ENCODE measurements at places on chromosomes 16 and 17.

GRCh38 chr17:283911-284675, 68.5 kb downstream of the RPH3AL start:
- DNase-seq, result no peak

DNA sequence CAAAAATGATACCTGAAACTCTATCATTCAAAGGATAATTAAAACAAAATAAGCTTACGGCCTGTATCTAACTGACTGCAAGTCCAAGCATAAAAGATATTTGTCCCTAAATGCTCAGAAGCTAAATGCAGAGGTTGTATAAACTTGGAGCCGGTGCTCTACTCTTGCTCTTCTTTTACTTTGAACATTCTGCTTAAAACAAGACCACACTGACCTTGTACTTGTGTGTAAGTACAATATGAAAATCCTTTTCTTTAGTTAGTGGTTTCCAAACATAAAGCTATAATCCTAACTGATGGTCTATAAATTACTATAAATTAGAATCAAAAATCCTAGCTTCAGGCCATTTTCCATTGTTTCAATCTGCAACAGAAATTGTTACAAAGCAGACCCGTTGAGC, 74.6 kb downstream of the SPAG9 start:
- no peak for DNase-seq

- DNase-seq, result no peak
These were observed 40.3 kb upstream of the ENPP7 start for GRCh38 chr17:79690466-79690865.

- DNase-seq, result no peak
These were observed 64.8 kb upstream of the TBC1D3K start for GRCh38 chr17:37859451-37859850.

GRCh38 chr17:47742319-47743181, 9.5 kb downstream of the TBX21 start:
- DNase-seq, result peak; percentile 10

DNA sequence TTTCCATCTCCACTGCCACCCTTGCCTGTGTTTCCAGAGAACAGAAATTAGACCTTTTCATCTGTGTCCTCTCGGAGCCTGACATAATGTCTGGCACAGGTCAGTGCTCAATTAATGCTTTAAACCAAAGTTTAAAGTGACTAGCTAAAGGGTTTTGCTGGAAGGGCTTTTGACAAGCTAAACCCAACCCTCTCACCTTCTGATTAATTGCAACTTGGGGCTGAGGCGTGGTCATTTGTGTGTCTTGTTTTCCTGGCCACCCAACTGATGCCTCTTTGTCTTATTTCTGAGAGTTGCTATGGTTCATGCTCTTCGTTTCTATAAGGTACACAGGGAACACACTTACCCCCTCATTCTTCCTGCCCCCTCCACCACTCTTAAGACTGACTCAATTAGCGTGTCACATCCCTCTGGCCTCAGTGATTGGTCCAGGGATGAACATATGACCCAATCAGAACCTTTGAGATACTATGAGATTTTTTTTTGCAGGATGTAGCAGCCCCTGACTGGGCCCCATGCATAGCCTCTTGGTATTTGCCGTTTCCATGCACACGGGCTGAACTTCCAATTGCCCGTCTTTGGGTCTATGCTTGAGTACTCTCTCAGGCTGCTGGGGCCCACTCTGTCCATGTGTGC, 15.8 kb upstream of the BRD7 start:
- no peak for DNase-seq

- no peak for DNase-seq
These were observed 30.2 kb downstream of the SALL1 start for GRCh38 chr16:51120730-51121347.

- no peak for DNase-seq
These were observed 18.0 kb upstream of the DBNDD1 start for GRCh38 chr16:90037276-90037675.

GRCh38 chr17:66527335-66527734, 224.9 kb downstream of the PRKCA start:
- DNase-seq, result no peak

DNA sequence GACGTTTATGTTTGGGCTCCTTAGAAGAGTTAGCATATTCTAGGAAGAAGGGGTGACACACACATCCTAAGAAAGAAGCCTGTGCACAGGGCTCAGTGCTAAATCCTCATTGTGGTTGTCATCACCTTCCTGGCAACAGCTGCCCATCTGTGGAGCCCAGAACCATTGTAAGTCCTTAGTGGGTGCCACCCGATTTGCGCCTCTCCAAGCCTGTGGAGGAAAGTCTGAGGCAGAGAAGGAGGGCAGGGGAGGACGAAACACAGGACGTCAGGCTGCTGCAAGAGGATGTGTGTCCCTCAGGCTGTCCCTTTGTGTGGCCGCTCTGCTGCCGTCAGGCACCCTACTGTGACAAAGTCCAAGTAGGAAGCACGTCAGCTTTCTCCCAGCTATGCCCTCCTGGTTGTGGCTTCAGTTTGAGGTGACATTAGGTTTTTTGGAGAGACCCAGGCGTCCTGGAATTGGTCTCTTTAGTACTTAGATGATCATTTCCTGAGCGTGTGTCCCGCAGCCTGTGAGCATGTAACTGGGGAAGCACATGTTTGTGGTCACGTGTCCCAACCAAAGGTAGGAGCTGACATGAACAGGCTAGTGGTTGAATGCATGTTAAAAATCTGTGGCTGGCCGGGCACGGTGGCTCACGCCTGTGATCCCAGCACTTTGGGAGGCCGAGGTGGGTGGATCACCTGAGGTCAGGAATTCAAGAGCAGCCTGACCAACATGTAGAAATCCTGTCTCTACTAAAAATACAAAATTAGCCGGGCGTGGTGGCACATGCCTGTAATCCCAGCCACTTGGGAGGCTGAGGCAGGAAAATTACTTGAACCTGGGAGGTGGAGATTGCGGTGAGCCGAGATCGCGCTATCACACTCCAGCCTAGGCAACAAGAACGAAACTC, 10.7 kb downstream of the CLUAP1 start:
- DNase-seq, result no peak

DNA sequence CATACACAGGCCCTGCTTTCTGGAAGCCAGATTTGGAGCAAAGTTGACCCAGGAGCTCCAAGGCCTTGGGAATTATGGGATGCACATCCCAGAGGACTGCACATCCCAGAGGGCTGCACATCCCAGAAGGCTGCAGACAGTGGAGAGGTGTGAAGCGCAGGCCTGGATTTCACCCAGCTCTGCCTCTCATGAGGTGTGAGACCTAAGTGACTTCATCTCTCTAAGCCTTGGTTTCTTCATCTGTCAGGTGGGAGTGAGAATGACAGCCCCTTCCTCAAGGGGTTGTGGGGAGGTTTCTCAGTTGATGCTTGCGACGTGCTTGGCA, 102.3 kb downstream of the GSG1L start:
- no peak for DNase-seq

DNA sequence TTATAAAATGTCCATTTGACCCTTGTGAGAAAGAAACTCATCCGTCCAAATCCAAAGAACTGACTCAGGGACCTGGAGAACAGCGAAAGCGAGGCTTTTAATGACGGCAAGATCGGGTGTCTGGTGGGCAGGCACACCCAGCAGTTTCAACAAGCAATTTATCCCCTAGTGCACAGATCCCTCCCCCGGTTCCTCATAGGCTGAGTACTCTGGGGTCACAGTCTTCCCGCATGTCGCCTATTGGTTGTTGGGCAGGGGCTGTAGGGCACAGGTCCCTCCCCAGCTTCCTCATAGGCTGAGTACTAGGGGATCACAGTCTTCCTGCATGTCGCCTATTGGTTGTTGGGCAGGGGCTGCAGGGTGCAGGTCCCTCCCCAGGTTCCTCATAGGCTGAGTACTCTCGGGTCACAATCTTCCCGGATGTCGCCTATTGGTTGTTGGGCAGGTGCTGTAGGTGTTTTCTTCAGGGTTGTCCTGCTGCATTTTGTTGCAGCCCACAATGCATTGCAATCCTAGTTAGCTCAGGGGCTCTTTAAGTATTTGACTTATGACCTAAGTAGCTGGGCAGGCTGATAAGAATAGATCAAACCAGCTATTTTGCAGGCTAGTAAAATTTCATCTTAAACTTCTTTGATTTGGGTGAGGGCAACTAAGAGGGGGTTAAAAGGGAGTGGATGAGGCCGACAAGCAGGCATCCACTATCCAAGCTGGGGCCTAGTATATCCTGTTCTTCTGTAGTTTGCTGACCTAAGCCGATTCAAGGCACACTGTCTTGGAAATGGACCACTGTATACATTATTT, 3.6 kb upstream of the UTS2R start:
- no peak for DNase-seq

GRCh38 chr17:79536212-79536840, 74.5 kb downstream of the RBFOX3 start:
- no peak for DNase-seq

- DNase-seq, result no peak
These were observed 105.8 kb upstream of the METRNL start for GRCh38 chr17:82973456-82974135.

DNA sequence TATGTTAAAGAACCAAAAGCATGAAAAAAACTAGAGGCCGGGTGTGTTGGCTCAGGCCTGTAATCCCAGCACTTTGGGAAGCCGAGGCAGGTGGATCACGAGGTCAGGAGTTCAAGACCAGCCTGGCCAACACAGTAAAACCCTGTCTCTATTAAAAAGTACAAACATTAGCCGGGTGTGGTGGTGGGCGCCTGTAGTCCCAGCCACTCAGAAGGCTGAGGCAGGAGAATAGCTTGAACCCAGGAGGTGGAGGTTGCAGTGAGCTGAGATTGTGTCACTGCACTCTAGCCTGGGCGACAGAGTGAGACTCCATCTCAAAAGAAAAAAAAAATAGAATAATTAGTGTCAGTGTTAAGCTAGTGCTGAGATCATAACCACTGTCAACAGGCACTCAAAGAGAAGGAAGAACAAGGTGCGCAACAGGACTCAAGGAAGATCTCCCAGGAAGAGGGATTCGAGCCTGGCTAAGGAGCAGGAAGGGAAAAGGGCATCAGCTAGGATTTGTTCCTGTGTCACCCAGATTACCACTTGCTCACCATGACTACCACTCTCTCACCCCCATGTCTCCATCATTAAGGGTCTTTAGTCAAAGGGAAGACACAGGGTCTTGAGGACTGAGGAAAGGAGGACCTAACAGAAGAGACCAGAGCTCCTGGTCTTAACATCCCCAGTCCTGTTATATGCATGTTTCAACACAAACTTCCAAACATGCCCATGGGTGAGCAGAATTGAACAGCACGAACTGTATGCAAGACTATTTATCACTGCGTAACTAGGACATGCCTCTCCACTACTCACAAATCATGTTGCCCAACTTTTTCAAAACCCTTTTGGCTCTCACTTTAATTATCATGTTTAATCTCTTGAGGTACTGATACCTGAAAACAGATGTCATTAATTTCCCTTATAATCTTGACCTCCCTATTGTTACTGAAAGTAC, 88.3 kb upstream of the PLEKHM1 start:
- no peak for DNase-seq

DNA sequence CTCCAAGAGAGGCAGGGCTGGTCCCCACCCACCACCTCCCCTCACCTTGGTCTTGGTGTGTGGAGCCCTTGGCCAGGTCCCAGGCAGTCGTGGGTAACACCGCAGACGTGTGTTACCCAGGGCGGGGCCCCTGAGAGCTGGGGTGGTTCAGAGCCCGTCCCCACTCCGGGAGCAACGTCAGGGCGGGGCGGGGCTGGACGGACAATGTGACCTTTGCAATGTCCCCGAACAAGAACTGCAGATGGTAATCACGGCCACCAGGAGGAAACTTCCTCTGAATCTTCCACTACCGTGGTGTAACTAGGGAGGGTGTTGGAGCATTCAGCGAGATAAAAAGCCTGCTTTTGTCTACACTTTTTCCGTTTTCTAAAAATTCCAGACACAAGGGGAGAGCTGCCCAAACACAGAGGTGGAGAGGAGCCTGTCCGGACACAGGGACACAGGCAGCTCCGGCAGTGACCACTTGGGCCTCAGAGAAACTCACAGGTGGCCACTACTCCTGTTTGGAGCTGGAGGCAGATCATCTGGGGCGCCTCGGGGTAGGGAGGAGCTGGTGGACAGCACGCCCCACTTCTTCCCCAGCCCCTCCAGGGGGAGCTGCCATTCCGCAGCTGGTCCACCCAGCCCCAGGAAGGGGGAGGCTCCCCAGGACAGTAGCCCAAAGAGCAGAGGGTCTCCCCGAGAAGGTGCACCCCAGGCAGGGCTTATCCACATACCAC, 14.2 kb upstream of the SLC38A10 start:
- DNase-seq, result no peak

GRCh38 chr17:8189041-8189710, 804 bp downstream of the BORCS6 start:
- no peak for DNase-seq

DNA sequence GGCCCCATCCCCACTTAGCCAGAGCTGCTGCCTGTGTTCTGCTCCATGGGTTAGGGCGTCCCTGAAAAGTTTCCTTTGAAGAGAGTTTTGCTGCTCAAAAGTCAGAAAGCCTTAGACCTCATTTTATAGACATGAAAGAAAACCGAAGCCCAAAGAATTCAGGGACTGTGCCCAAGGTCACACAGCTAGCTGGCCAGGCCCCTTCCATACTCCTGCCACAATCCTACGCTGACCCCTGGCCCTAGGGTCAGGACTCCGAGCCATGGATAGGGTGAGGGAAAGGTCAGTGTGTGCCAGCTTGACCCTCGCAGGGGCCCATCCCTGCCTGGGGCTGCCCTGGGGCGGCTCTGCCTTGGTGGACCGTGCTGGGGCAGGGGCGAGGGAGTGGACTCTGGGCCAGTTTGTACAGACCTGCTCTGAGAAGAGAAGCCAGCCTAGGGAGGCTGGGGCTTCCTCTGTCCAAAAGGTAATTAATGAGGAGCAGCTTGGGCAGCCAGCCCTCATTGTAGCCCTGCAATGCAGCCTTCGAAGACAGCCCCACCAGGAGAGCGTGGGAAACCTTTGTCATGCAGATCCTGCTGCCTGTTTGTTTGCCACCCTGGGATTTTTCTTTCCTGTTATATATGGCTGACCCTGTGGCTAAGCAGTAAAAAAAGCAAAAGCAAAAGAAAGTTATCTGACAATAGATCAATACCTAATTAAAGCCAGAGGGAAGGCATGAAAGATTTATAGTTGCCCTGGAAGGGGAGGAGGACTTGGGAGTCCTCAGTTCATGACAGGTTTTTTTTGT, 37.4 kb downstream of the RHBDL3 start:
- DNase-seq, result no peak

DNA sequence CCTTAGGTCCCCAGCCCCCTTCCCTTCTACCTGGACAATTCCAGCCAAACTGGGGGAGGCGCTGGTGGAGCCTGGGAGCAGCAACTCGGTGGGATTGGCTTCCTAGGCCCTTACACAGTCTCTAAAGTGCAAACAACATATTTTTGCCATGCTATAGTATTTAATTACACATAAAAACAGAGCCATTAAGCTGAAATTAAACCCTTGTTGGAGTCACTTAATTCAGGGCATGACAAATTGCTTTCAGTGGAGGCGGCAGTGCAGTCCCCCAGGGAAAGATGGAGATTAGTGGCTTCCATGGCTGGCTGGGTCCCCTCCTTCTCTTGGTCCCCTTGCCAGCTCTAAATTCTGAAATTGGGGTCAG, 17.3 kb downstream of the IGFBP4 start:
- no peak for DNase-seq

All from NCI-H1105 (cell line).